ENCODE measurements at places on chromosomes 1 and 21. TPM values are rescaled to one million over a fixed set of nuclear protein-coding genes. Genes with fewer than 3 reads are reported as not detected.

PTPN7 gene
- 1.5 TPM for polyA plus RNA-seq

GRCh38 chr1:18320051-18320450 lies 160.7 kb upstream of the KLHDC7A start:
- no peak for DNase-seq

DNA sequence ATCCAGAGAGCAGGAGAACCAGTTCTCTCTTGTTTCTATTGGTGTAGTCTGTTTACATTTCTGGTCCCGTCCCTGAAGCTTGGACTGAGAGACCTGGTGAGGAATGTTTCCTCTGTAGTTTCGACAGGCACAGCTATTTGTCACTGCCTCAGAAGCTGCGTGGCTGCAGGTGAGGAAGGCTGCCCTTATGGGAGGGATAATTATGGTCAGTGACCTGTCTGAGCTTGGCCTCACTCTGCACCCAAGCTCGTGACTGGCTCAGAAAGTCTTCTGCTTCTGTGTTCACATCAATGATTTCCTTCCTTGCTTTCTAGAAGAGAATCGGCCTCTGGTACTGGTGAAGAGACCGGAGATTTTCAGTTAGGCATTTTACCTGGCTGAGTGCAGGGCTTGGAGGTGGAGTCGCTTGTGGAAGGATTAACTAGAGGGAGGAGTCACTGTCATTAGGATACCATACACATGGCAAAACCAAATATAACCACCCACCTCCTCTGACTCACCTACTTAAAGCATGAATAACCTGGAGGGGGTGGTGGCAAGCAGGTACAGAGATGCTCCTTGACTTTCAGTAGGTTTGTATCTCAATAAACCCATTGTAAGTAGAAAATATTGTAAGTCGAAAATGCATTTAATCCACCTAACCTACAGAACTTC lies 19.9 kb upstream of the WDR26 start:
- DNase-seq, result no peak

ASTN1 gene
- 3.1 TPM for polyA plus RNA-seq

TLCD4 gene
- polyA plus RNA-seq, result 12.4 TPM

Data from left lung (tissue), 14 donors.